ENCODE measurements at places on chromosomes 3 and 15.

GRCh38 chr15:93520206-93520605, 431.2 kb upstream of the RGMA start:
- DNase-seq, result no peak

GRCh38 chr15:79403501-79403900, 28.6 kb upstream of the MINAR1 start:
- DNase-seq, result no peak

- no peak for DNase-seq
These were observed 122.8 kb upstream of the CGNL1 start for GRCh38 chr15:57253500-57253899.

GRCh38 chr15:67456677-67457529, 64.0 kb upstream of the C15orf61 start:
- DNase-seq, result peak; percentile 88

DNA sequence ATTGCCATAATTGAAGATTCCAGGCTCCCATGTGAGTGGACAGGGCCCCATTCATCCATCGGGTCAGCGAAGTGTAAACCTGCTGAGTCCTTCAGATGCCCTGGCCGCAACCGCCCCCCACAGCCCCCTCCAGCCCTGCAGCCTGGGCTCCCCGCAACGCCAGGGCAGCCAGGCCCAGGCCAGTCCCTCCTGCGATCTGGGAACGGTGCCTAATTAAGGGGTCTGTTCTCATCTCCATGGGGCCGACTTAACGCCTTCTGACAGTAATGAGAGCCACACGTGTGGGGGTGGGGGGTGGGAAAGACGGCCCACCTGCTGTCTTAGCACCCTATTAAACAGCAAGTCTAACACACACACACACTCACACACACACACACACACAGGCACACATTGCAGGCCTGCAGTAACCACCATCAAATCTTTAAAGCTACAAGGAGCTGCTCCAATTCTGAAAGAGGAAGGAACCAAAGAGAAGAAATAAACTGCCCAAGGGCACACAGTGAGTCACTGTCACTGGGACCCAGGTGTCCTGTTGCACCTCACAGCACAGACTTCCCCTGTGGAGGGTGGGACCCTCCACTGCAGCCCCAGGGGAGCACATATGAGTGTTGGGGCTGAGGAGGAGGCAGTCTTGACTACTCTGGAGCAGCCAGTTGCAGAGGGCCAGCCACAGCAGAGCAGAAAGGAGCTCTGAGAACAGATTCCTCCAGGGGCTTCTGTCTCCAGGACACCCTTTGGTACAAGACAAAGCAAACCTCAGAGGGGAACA, 31.8 kb upstream of the HES1 start:
- DNase-seq, result no peak

- no peak for DNase-seq
These were observed 72.0 kb downstream of the FAM43A start for GRCh38 chr3:194757647-194758061.

DNA sequence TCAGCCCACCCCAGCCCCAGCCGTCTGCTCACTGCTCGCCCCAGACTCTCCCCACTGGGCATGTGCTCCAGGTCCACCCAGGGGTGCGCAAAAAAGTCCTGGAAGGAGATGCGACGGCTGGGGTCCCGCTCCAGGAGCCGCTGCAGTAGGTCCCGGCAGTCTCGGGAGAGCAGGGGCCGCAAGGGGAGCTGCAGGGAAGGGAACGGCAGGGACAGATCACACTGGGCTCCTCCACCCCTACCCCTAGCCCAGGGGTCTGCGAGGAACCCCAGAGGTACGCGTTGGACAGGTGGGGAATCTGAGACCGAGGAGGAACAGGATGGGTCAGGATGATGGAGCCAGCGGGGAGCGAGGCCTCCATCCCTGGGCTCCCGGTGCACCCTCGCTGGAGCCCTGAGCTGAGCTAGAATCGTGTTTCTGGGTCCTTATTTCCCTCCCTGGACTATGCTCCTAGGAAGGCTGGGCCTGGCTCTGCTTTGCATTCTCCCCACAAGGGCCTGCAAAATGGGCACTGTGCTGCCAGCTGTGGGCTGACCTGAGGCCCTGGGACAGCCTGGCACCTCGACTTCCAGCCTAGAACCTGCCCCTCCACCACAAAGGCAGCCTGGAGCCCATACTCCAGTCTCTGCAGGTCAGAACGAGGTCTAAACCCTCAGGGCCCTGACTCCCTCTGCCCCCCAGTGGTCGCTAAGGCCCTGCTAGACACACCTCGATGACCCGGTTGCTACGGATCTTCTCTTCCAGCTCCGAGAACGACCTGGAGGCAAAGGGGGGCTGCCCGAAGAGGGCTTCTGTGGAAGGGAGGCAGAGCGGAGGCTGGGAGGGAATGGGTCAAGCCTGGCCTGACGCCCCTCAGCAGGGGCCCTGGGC, 3.2 kb downstream of the ULK3 start:
- DNase-seq, result no peak

GRCh38 chr3:47348411-47349154, 32.2 kb upstream of the PTPN23 start:
- no peak for DNase-seq

- no peak for DNase-seq
These were observed 50.8 kb upstream of the RPL32 start for GRCh38 chr3:12891985-12892839.

DNA sequence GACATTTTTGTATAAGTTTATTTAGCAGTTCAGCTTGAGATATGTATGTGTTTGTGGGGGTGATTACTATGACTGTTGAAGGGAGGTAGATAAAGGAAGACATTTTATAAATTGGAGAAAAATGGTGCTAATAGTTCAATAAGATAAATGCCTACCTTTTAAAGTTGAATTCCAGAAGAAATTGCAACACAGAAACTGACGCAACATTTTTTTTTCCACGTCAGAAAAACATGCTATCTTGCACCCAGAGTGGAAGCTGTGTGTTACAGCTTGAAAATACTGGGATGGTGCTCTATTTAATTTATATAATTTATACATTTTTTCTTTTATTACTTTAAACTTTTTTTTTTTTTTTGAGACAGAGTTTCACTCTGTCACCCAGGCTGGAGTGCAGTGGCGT, 171.7 kb downstream of the WNT5A start:
- no peak for DNase-seq

DNA sequence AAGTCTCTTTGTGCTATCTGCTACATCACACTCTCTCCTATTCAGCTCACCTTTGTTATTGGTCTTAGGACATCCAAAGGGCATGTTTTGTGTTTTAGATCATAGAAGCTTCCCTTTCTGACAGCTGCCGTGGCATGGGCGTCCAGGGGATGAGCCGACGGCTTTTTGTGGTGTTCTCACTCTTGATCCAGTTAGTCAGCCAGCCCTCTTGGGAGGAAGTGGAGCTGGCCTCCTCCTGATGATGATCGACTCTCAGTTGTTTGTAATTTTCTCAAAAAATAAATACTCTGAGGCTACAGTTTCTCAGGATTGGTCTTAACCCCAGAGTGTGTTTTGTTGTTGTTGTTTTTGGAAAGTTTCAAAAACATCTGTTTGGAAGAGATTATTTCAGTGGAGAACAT, 34.4 kb downstream of the BOC start:
- peak; percentile 59 for DNase-seq

DNA sequence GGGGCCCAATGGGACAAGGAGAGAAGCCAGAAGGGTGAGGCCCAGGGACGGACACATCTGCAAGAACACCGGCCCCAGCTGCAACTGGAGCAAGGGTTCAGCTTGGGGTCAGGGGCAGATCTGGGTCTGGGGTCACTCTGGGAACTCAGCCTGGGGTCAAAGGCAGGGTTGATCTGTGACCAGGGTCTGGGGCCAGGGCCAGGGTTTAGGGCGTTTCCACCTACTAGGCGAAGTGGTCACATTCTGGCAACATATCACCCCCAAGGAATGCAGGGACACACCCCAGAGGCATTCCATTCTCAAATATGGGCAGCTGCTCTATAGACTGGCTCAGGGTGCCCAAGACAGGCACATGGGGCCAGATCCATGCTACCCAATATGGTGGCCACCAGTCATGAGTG, 9.0 kb downstream of the UROC1 start:
- no peak for DNase-seq

DNA sequence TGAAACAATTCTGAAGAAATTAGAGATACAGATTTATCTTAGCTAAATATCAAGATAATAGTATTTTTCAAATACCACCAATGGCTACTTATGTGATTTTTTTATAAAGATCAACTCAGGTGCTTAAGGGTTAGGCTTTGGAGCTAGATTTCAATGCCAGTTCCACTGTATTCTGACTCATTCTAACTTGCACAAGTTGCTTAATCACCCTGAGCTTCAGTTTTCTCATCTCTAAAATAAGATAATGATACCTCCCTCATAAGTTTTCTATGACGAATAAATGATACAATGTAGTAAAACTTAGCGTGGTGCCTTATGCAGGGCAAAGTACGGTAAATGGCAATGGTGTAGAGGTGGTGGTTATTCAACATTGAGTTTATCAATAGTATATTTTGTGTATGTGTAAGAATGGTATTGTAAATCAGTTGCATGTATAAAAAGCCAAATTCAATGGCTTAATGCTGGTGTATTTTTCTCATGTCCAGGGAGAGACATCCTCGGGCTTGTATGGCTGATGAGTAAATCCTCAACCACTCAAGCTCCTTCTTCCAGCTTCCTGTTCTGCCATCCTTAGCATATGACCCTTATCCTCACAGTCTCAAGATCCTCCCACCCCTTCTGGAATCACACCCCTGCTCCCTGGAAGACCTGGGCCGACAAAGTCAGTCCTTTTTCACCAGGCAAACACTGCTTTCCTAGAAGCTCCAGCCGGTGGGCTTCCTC, 505.9 kb upstream of the CFAP20DC start:
- DNase-seq, result no peak

GRCh38 chr3:172210355-172210754, 171.0 kb downstream of the FNDC3B start:
- DNase-seq, result no peak

DNA sequence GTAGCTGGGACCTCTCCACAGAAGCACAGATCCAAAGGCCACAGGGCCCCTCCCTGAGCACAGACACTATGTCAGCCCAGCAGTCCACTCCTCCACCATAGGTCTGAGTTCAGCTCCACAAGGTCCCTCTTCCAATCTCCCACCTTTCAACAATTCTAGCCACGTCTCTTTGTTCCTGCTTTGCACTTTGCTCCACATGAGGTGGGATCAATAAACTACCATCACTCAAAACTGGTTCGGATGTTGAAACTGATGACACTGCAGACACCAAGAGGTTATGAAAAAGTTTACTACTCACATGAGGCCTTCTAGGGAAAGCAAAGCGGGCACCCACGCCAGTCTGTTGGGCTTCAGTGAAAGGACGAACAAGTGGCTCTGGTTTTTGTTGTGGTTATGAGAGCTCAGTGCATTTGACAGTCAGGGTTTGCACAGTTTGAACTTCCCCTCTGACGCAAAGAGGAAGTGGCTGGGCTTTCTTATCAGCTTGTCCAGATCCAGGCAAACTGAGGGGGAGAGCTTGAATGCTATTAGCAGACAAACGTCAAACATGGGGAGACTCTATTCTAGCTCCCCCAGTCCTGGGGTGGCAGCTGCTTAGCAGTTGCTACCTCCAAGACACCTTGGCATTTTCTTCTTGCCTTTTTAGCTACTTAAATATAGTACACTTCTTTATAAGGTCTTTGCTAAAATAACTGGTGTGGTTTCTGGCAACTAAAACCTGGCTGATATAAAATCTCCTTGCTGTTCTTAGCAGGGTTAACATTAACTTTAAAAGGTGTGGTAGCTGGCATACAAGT, 37.8 kb downstream of the ZNF445 start:
- DNase-seq, result peak; percentile 72

GRCh38 chr3:138332472-138333073, 2.9 kb upstream of the NME9 start:
- DNase-seq, result no peak

DNA sequence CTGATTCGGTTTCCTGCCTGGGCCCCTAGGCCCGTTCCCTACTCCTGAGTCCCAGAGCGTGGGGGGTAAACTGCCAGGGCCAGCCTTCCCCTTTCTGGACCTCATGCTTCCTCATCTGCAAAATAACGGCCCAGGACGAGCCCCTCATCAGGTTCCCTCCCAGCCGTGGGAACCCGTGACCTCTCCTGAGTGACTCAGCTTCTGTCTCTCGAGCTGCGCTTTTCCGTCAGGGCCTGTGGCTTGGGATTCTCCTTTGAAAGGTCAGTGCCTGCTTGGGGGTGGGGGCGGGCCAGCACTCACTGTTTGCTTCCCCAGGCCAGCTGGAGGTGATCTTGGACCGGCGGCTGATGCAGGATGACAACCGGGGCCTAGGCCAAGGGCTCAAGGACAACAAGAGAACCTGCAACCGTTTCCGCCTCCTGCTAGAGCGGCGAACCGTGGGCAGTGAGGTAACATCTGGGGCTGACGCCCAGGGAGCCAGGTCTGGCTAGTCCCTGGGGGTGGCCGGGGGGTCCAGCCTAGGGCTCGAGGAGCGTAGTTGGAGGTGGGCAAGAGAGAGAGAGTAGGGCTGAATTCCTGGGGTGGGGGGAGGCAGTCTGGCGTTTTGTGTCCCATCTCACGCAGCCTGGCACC, 12.8 kb downstream of the MAN2A2 start:
- no peak for DNase-seq

- DNase-seq, result no peak
These were observed 299.5 kb downstream of the CTNNB1 start for GRCh38 chr3:41498847-41499246.

Data from tibial nerve (tissue), 4 donors.